Dermis blood vessel endothelial cell (primary cell): ENCODE measurements at places on chromosomes 13 and 19. TPM values are rescaled to one million over a fixed set of nuclear protein-coding genes. Genes with fewer than 3 reads are reported as not detected.
A peak's percentile ranks its signal among the peaks of the same experiment; 100 is the strongest.

DNA sequence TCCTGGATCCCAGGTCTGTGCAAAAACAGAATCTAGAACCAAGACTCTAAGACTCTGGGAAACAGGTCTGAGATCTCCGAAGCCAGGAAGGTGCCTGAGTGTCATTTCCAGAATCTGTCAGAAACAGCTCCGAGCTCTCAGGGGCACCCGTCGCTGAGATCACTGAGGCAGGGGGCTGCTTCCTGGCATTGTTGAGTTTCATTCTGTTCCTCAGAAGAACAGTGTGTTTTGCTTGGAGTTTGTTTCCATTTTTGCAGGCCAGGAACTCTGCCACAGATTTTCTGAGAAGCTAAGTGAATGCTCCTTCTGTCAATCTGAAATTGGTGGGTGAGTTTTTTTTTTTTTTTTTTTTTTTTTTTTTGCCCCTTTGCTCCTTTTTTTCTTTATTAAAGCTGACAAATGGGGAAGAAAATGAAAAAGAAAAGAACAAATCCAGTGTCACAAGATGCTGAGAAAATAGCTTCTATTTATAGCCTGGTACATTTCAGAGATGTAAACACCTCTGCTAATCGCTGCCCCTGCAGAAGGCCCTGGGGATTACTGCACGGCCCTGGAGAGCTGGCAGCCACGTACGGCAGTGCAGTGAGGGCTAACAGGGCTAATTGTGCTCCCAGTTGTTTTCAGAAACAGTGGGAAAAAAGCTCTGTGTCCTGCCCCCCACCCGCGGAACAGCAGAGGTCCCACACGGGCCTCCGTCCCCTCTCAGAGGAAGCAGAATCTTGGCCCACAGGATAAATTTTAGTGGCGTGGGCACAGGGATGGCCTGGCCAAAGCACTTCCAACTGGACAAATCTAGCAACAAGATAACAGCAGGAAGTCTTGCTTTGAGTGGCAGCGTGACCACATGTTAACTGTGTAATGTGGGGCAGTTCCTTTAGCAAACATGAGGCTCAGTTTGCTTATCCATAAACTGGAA is 237.6 kb upstream of the IRS2 start:
- DNase-seq: no peak

DNA sequence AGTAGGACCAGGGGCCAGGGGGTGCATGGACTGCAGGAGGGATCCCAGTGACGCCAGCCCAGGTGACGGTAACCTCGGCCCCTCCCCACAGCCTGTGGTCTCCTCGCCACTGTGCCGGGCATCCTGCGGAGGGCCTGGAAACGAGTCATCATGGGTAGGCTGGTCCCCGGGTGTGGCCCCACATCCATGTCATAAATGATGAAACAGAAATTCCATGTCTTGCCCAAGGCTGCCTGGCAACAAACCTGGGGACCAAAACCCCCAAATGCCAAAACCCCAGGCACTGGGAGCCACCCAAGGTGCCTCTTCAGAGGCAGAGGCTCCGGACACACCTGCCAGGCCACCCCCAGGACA is 20.9 kb downstream of the MAP2K2 start:
- no peak for DNase-seq

DNA sequence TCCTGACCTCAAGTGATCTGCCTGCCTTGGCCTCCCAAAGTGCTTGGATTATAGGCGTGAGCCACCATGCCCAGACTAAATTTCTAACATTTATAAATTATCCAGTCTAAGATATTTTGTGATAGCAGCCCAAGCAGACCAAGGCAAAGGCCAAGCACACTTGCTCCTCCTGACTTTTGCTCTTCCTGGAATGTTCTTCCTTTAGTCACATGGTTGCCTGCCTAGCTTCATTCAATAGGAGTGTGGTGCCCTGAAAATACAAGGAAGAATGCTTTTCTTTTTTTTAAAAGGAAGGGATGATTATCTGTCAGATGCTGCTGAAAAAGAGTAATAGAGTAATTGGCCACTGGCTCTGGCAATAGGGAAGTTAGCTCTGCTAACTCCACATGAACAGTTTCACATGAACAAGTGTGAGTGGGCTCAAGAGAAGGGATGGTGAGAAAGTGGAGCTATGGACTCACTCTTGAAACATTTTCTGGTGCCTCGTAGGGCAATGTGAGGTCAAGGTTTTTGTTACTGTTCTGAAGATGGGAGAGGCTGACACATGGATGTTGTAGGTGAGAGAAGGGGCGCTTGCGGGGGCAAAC is 47.1 kb downstream of the USPL1 start:
- DNase-seq: no peak

GRCh38 chr13:113190181-113190580 is 18.3 kb downstream of the PCID2 start:
- DNase-seq: no peak

DNA sequence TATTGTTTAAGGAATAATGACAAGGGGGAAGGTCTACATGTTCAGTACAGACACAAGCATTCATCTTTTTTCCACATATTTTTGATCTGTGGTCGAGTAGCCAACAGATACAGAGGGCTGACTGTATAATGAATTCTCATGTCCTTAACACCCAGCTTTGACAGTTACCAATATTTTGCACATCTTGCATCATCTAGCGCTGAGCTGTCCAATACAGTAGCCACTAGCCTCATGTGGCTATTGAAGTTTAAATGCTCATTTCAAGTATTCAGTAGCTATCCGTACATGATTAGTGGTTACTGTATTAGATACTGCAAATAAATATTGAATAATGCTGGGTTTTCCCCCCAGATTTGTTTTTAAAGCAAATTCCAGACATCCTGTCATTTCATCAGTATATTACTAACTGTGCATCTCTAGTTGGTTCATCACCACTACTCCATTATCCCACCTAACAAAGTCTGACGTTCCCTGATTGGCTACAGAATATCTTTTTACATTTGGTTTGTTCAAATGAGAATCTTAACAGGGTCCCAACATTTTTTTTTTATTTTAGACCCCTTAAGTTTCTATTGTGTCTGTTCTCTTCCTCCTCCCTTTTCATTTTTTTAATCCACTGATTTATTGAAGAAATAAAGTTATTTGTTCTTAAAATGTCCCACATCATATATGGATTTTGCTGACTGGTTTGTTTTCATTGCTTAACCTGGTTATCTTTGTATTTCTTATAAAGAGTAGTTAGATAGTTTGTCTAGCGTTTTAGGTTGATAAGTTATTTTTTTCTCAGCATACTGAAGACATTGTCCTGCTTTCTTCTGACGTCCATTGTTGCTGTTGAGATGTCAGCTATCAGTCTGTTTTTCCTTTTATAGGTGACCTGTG is 8.2 kb downstream of the ZNF177 start:
- DNase-seq: no peak

DNA sequence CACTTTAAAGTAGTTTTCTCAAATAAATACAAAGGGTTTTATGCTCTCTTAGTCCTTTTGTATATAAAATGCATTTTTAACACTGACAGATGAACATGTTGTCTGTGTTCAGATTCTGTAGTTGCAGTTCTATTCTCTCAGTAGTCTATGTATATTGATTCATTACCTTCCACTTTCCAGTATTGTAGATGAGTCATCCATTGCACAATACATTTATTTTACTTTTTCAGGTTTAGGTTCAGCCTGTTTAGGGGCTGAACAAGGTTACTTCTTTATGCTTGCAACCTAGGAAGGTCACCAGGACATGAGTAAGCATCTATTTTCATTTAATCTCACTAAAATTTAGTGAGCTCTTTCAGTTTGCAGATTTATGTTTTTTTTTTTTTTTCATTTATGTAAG is 173.6 kb downstream of the NALCN start:
- no peak for DNase-seq

GRCh38 chr19:28416245-28416644 is 796.7 kb downstream of the UQCRFS1 start:
- DNase-seq: no peak

DNA sequence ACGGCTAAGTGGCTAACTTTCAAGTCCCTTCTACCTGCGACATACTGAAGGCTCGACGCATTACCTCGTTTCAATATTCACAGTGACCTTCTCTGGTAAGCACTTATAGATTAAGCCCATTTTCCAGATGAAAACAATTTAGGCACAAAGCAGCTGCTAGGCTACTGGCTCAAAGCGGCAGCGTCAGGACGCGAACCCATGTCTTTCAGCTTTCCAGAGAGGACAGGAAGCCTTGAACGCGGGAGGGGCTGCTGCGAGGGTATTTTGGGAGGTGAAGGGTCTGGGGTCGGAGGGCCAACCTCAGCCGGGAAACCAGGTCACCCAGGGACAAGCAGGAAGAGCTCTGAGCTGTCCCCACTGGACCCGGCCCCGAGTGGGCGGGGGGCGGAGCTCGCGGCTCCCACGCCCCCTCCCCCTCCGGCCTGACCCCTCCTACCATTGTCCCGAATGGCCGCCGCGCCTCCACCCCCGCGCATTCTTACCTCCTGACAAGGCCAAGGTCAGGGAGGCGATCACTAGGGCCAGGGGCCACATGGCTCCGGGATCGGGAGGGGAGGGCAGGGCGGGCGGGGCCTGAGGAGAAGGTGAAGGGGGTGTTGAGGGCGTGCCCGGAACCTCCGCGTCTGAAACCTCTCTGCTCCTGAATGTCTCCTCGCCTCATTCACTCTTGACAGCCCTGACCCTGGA is at the start of gene KLK13:
Gene KLK13 (minus strand): TSS at position 559 of the 687 bp plus-strand sequence. CDS start 25 bp downstream, at position 534.
- DNase-seq: peak; percentile 11

DNA sequence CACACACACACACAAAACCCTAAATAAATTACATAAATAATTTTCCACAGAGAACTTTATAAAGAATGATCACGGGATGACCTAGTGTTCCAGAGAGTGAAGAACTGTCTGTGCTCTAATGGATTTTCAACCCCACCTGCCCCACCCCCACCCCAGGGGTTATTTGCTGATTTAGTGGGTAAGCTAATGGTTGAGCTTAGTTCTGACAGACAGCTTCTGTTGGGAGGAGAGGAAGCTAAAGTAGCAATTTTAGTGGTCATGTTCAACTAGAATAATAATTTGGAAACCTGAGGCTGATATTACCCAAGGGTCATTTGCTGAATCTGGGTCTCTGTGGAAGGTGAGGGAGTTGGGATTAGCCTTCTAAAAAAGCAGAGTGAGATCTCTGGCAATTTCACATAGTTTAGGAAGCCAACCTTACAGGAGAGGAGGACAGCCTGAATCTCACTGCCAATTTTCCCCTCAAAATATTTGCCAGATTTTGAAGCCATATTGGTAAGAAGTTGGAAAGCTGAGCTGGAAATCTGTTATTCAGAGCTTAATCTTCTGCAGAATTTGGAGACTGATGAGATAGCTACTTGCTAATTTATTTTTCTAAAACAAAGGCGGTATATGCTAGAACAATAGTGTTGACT is 68.7 kb downstream of the POSTN start:
- DNase-seq: no peak

DNA sequence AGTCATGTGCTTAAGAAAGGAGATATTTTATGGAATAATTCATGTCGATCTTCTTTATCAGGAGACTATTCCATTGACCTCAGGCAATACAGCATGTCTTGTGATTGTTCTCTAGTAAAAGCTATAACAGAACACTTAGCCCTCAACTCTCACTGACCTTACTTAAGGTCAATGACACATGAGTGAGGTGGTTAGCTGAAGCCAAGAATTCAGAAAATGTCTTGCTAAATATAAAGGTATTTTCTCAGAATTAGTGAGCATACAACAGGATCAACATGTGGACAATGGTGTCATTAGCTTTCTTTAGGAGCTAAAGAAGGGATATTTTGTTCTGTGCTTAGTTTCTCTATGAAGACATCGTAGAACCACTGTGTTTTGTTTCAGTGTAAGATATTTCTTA is 1730.4 kb upstream of the SLC10A2 start:
- DNase-seq: no peak

DNA sequence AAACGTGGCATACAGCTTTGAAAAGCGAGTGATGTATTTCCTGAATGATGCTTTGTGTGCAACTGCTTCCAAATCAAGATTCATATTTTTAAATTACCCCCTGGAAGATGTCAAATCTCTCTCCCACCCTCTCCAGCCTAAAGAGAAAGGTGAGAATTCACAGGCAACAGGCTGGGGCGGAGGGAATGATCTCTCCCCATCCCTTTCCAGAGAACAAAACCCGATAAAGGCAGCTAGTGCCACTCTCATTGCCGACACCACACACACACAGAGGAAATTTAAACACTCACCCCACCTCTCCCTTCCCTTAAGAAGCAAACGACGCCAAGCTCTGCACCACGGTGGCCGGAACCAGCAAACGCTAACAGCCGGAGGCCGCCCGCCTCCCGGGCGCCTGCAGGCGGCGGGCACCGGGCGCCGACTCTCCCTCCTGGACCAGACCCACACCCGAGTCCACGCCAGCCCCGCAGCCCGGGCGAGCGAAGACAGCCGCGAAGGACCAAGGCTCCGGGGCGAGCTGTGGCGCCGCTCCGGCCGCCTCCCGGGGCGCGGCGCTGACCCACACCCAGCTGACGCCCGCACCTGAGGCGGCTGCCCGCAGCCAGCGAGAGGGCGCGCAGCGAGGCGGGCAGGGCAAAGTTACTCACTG is 477 bp downstream of the LNX2 start:
- DNase-seq: peak; percentile 58

GRCh38 chr19:15859187-15859586 is 38.7 kb downstream of the CYP4F2 start:
- no peak for DNase-seq

GRCh38 chr13:80437231-80437630 is 96.3 kb upstream of the SPRY2 start:
- DNase-seq: no peak

DNA sequence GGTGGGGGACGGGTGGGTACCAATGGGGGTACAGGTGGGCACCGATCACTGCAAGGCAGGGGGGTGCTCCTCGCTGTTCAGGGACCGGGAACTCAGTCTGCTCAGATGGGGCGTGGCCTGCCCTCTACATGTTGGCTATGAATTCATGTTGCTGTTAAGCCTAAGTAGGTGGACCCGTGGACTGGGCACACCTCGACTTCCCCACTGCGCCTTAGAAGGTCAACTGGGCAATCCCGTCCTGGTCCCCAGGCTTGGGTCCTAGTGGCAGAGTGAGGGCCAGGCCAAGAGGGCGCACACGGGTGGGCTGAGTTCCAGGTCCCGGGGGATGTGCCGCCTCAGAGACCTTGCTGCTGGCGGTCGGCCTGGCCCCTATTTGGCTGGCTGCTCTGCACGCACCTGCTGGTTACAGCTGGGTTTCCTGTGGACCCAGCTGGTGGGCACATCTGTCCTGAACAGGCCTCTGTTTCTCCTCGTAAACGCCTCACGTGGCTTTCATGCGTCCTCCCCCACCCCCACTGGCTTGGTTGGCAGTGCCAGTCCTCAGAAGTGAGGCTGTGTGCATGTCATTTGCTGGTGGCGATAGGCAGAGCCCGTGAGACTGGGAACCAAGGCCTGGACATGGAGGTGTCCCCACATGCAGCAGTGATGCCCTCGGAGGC is 13.5 kb upstream of the ZNF554 start:
- no peak for DNase-seq

PEPD gene
- total RNA-seq: 70.5 and 78.8 TPM in 2 replicates

AMER2 gene
- total RNA-seq: not detected in 2 replicates

PSG1 gene
- under 0.01 TPM in 1 of 2 replicates, not detected in the other for total RNA-seq

THSD1 gene
- 80.3 and 83.1 TPM in 2 replicates for total RNA-seq

MUC16 gene
- under 0.01 TPM in 1 of 2 replicates, not detected in the other for total RNA-seq

MAMSTR gene
- total RNA-seq: 0.09 and 0.51 TPM in 2 replicates

RXFP2 gene
- total RNA-seq: not detected in 2 replicates
